Activated naive CD4-positive, alpha-beta T cell treated with anti-CD3 and anti-CD28 coated beads, Interleukin-2, amount 10 ng/mL, durations not matched to agents 7 days and 5 days (primary cell): ENCODE measurements at places on chromosomes 7 and 10.
A peak's percentile ranks its signal among the peaks of the same experiment; 100 is the strongest.

GRCh38 chr7:134709197-134709596, 62.5 kb downstream of the BPGM start:
- no peak for DNase-seq

DNA sequence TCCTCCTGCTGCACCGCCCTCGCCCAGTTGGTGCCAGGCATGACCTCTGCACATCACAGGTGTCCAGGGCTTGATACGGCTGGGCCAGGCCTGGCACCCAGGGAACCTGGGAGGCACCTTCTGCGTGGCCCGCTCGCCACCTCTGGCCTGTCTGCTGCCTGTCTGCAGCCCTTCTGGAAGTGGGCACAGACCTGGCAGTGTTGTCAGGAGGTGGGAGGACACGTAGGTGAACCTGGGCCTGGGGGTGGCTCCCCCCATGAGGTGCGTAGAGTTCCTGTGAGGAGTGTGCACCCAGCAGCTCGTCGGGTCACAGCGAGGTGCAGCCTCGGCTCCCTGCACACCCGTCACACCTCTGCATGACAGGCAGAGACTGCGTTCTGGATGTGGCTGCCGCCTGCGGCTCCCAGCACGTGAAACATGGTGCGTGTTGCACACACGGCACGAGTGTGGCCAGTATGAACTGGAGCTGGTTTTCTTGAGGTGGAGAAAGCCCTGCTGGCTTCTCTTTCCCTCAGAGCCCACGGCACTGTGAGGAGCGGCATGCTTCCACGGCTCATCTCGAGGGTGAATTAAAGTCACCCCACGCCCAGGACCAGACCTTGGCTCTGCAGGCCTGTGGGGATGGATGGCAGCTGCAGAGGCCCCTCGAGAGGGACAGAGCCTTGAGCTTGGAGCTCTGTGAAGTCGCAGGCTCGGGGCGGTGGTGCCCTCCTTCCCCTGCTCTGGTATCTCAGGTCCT, 24.8 kb downstream of the INPP5A start:
- DNase-seq: no peak

GRCh38 chr10:132685101-132685891, 100.7 kb downstream of the NKX6-2 start:
- peak; percentile 19 for DNase-seq

DNA sequence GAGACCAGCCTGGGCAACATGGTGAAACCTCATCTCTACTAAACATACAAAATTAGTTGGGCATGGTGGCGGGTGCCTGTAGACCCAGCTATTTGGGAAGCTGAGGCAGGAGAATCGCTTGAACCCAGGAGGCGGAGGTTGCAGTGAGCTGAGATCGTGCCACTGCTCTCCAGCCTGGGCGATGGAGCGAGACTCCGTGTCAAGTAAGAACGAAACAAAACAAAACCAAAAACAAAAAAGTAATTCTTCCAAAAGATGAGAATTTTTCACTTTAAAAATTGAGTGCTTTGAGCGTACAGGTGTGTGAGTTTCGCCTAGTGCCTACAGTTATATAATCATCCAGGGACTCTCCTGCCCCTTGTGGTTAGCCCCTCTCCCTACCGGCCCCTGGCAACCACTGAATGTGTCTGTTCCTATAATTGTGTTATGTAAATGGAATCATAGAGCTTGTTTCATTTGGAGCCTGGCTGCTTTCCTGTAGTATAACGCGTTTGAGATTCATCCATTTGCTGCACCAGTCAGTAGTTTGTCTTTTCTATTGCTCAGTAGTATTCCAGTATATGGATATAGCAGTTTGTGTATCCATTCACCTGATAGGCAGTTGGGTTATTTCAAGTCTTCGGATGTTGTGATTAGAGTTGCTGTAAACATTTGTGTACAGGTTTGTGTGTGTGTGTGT, 80.0 kb downstream of the RBM33 start:
- no peak for DNase-seq

- no peak for DNase-seq
These were observed 127.8 kb upstream of the MGMT start for GRCh38 chr10:129339191-129339590.

DNA sequence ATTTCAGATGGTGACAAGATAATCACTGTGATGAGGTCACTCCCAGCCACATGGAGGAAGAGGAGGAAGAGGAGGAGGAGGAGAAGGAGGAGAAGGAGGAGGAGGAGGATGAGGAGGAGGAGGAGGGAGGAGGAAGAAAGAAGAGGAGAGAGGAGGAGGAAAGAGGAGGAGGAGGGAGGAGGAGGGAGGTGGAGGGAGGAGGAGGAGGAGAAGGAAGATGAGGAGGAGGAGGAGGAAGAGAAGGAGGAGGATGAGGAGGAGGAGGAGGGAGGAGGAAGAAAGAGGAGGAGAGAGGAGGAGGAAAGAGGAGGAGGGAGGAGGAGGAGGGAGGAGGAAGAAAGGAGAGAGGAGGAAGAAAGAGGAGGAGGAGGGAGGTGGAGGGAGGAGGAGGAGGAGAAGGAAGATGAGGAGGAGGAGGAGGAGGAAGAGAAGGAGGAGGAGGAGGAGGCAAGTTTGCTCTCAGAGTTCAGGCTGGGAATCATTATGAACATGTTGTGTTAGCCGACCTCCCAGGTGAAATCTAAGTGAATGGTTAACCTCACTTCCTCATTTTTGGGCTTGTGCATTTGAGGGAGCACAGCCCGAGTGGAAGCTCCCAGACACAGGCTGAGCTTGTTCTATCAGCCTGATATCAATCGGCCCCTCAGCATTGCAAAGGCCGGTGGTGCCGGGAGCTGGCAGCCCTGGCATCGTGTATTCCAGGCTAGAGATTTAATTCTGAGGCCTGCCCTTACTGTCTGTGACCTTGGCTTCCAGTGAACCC, 236.2 kb upstream of the PITRM1 start:
- DNase-seq: no peak
